ENCODE measurements at places on chromosomes 1 and 21. TPM values are rescaled to one million over a fixed set of nuclear protein-coding genes. Genes with fewer than 3 reads are reported as not detected.

PIK3R3 gene
- 16.3 TPM for total RNA-seq

CSF1 gene
- total RNA-seq = 4.6 TPM

NUP210L gene
- under 0.01 TPM for total RNA-seq

NBPF4 gene
- not detected for total RNA-seq

C1orf50 gene
- total RNA-seq = 3.7 TPM

ANXA9 gene
- total RNA-seq = not detected

TMEM81 gene
- total RNA-seq = 1.1 TPM

ELOA gene
- 15.4 TPM for total RNA-seq

- DNase-seq = no peak
These were observed 1.0 kb upstream of the F11R start for GRCh38 chr1:161021970-161022353.

- no peak for DNase-seq
These were observed 49.6 kb downstream of the MTR start for GRCh38 chr1:236844499-236845271.

DNA sequence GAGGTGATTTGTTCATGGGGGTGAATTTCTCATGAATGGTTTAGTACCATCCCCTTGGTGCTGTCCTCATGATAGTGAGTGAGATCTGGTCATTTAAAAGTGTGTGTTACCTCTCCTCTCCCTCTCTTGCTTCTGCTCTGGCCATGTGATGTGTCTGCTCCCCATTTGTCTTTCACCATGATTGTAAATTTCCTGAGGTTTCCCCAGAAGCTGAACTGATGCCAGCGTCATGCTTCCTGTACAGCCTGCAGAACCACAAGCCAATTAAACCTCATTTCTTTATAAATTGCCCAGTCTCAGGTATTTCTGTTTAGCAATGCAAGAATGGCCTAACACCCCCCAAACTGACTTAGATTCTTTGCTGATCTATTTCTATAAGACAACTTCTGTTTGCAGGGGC lies 249.4 kb upstream of the B3GALT2 start:
- peak; percentile 22 for DNase-seq

DNA sequence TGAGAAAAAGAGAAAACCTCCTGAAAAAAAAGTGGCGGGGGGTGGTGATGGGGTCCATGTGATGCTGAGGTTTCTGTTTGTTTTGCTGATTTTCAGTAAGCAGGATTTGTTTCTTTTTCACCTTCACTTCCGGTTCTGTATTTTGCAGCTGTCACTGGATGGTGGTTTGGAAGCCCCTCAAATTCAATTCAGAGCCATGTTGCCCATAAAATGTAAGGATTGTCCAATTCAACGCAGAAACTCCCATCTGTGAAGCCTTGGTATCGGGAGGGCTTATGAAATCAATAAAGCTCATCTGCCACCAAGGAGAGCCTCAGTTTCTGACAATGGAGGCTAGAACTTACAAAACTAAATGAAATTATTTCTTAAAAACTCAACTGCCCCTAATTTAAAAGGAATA lies 12.1 kb downstream of the CAPN8 start:
- no peak for DNase-seq

GRCh38 chr1:102858695-102859094 lies 249.6 kb downstream of the COL11A1 start:
- no peak for DNase-seq

DNA sequence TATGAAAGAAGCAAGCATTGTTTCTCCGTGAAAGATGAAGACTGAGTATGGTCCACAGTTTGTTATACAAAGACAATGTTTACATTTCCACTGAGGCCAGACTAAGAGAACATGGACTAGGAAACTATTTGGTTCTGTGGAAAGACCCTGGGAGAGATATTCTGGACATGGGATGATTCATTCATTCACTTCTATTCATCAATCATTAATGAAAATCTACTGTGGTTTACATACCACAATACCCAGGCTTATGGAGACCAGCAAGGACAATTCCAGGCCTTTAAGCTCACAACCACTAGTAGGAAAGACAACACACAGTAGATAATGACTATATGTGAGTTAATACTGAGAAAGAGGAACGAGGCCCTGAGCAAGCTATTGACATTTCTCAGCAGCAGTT lies 125.4 kb downstream of the TBX15 start:
- no peak for DNase-seq

DNA sequence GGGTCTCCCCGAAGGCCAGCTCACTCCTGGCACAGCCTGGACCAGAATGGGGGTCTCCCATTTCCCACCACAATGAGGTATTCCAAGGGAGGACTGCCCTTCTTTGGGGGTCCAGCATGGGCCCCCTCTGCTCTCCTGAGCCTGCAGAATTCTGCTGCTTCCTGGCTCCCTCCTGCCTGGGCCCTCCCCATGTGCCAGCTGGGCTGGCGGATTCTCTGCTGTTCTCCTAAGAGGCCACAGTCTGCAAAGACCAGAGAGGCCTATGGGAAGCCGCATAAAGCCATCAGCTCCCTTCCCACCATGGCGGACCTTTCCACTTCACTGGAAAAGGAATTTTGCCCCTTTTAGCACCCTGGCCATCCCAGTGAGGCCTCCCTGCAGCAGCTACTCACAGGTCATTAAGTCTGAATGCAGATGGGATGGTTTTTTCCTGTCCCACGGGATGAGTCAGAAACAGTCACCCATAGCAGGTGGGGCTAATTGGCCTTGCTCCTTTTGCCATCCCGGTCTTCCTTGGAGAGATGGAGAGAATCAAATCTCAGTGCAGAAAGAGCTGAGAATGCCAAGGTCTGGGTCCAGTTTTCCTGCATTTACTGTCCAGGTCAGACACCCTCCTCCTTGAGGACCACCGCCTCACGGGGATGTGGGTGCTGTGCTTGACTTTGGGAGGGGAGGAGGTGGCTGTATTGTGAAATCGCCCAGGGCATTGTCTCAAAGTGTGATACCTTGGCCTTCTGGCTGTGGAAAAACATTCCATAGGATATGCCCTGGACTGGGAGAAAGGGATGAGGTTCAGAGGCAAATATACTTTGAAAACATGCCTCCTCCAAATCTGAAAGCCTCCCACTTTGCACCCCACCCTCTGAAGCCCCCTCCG lies 23.2 kb downstream of the MYBPH start:
- no peak for DNase-seq

DNA sequence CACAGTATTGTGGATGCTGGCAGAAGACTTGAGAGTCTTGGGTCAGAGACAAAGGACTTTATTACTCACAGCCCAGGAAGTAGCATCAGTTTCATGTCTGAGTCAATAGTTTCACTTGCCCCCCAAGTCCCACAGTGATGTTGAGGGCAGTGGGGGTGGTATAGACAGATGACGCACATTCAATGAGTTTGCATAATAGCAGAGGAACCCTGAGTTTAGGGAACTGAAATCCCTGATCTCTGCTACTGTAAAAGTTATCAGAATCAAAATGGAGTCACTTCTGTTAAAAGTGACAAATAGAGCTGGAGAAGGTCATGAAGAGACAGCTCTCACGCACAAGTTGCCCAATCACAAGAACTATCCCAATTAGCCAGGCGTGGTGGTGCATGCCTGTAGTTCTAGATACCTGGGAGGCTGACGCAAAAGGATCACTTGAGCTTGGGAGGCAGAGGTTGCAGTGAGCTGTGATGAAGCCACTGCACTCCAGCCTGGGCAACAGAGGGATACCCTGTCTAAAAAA lies 11.5 kb upstream of the HCRTR1 start:
- no peak for DNase-seq

- peak; percentile 10 for DNase-seq
These were observed 101.3 kb upstream of the ACTL8 start for GRCh38 chr1:17653728-17654351.

DNA sequence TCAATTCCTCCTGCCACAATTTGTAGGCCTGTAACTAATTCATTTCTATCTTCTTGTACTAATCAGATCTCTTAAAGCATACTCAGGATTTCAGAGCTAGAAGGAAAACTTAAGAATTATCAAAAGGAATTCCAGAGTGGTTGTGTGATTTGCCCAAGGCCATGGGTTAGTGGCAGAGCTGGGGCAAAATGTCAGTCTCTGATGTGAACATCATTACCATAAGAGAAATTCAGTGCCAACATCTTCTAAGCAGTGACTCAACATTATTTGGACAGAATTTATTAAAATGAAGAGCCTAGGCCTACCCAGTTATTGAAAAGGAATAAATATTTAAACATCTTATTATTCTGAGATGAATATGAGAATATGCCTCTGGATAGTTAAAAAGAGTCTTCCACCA lies 14.5 kb downstream of the ST6GALNAC5 start:
- no peak for DNase-seq

- no peak for DNase-seq
These were observed 32.1 kb downstream of the GRHL3 start for GRCh38 chr1:24351247-24351646.

GRCh38 chr1:89378001-89378400 lies 14.1 kb downstream of the GBP6 start:
- DNase-seq = no peak

- no peak for DNase-seq
These were observed 187.7 kb upstream of the SGIP1 start for GRCh38 chr1:66346057-66346795.

DNA sequence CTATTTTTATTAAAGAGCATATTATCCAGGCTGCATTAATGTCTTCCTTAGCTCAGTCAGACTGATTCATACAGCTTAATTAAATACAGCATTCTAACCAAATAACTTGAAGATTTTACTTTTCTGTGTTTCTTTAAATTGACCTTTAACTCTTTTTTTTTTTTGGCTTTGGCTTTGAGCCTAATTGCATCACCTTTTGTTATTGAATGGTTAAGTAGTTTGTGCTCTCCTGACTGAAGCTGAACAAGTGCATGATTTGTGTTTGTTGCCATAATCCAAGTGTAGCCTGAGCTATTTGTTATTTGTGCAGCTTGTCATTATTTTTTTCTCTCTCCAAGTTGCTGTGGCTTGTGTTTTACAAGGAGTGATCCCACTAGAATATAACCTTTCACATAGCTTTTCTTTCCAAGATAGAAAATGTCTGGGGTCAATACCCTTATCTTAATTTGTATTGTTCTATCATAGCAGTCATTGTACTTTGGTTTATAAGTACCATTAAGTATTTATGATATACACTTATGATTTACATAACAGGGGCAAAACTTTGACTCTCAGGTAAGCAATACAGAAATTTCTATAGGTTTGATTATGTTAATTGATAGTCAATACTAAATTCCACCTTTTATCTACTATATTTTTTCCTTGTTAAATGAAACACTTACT lies 31.6 kb downstream of the CDC14A start:
- DNase-seq = no peak

DNA sequence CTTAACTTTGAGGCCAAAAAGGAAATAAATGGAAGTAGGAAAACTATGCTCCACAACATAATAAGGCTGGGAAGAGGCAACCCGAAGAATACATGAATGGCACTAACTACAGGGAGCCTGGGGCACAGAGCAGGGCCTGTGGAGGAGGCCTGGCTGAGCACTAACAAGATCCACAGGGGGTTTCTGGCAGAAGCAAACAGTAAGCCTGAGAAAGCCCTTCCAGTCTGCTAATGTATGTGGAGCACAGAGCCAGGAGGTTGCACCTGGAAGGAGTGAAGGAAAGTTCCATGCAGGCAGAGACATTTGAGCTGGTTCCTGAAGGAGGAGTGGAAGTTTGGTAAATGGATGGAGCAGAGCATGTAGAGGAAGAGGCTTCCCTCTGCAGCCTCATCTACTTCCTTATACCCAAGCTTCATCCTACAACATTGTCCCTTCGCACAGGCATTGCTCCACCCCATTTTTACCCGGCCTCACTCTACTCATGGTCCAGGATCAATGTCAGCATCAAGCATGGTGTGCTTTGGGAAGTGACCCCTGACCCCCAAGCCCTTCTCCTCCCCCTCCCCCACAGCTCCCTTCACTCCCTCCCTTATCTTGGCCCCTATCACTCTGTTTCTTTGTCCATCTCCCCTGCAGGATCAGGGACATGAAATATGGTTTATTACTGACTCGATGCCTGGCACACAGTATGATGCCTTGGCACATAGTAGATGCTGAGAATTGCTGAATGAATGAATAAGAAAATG lies 23.3 kb downstream of the SHISA4 start:
- no peak for DNase-seq

GRCh38 chr1:194466706-194467105 lies 1280.3 kb upstream of the B3GALT2 start:
- DNase-seq = no peak

- DNase-seq = no peak
These were observed 21.4 kb downstream of the CNIH3 start for GRCh38 chr1:224637515-224637914.

GRCh38 chr1:22321917-22322316 lies 129.7 kb upstream of the ZBTB40 start:
- DNase-seq = no peak

- no peak for DNase-seq
These were observed 44.4 kb downstream of the KANK4 start for GRCh38 chr1:62274496-62275485.

DNA sequence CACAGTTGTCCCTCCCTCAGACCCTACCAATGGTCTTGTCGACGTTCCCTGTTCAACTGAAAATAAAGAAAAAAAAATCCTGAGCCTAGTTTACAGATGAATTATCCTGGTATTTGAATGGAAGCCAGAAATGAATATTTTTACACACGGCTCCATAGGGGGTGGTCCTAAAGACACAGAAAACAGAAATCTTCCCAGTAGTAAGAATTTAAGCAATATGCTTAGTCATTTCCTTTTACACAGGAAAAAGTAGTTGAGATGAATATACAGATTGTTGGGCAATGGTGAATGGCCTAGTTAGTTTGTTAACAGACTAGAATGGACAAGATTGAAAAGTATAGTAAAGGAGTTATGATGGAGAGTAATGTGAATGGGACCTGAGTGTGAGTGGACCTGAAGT lies 67.4 kb downstream of the RGS18 start:
- peak; percentile 66 for DNase-seq

- DNase-seq = no peak
These were observed 2.4 kb downstream of the IGSF21 start for GRCh38 chr1:18109756-18110597.

DNA sequence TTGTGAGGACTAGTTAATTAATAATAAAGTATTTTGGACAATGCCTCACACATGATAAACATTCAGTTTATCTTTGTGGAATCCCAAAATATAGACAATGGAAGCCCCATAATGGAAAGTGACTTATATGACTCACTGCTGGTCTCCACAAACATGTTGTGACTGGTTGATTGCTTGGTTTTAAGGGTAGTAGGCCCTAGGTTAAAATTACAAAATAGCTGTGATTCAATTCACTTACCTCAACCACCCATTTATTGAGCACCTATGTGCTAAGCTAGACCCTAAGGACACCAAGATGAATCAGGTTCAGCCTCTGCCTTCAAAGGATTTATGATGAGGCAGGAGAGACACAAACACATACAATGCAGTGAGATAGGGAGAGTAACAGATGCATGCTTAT lies 42.4 kb downstream of the KANK4 start:
- no peak for DNase-seq
